ENCODE measurements at places on chromosomes 4 and X.

GRCh38 chr4:128366212-128366611 lies 78.6 kb upstream of the PGRMC2 start:
- DNase-seq = no peak

DNA sequence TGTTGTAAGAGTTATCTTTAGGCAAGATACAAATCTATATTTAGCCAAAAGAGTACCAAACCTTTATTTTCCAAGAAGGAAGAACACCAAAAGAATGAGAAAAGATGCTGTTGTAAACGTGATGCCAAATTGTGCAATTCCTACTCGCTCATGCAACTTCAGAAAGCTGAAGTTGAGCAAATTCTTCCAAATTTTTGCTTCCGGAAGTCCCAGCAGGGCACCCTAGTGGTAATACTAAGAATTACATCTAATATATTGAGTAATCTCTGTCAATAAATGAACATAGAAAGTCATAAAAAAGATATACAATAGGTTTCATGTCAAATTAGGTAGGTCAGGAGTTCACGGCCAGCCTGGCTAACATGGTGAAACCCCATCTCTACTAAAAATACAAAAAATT lies 36.0 kb upstream of the SMARCAD1 start:
- DNase-seq = no peak

DNA sequence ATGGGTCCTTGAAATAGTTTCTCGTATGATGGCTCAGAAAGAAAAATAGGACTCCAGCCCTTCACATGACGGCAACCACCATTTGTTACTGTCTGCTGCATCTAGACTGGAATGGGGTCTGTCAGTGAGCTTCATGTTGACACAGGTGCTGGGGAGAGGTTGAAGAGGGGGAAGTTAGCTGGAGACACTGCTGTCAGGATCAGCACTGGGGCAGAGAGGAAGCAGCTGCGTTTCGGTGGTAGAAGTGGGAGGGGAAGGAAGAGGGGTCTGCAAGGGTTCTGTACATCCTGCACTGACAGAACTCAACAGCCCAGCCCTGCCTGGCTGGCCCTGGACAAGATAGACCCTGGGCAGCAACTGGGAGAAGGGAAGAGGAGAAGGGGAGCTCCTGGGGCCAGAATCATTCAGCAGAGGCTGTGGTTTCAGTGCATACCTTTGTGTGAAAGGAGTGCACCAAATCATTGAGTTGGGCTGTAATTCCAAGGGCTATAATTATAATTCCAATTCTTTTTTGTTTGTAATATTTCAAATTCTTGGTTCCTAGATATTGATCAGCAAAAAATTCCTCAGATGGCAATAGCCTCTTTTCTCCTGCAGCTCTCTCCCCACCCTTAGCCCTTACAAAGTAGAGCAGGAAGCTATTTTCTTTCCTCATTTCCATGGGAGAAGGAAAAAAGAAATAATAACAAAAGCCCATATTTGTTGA lies 119.4 kb upstream of the C1GALT1C1 start:
- DNase-seq = no peak

DNA sequence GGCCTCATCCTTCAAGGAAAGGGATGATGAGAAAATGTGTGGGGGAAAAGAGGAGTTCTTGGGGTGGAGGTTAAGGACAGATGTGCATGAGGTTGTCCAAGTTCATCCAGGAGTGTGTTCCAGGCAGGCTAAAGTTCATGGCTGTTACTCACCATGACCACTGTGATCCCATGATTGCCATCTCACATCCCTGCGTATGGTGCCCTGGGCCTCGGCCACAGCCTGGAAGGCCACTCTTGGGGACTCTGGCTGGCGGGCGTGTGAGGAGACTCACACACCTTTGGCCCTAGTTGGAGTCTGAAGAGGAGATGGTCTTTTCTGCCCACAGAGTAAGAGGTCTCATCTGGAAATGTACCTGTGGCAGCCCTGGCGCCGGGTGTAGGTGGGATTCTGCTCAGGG lies 7.4 kb upstream of the LOC101059915 start:
- no peak for DNase-seq

DNA sequence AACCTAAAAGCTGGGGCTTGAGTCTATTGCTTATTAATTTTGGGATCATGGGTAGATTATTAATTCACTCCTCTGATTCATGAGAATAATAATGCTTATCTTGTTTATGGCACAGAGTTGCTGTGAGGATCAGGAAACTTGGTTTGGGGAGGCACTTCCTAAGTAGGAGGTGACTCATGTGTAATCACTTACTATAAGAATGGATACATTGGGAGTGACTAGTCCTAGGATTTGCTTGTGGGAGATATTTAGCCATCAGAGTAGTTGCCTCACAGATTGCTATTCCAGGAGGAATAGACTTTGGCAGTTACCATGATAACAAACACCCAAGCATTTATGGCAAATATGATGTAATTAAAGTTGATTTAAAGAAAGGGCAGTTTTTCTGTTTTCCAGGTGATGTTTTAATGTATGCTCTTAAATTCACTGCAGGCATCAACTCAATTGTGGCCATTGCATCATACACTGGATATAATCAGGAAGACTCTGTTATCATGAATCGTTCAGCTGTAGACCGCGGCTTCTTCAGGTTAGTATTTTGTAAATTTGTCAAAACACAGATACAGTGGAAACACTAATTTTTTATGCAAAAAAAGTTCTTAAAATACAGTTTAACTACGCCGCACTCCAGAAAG lies 41.9 kb downstream of the POLR2B start:
- DNase-seq = no peak

DNA sequence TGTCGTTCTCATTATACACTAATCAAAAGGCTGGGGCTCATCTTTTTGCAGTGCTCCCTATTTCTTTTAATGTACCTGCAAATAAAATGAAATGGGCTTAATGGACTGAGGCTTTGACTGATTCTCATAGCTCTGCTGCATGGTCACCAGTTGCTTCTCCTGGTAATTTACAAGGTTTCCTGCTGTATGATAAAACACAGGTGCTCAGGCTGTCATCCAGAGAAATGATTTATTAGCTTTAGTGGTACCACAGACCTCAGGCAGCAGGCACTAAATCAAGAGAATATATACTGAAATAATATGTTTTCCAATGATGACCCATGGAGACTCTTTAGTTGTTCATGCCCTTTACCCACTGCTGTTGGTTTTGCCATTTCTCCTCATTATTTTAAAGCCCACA lies 137.7 kb downstream of the C4orf33 start:
- DNase-seq = no peak

GRCh38 chrX:28773807-28774206 lies 186.6 kb downstream of the IL1RAPL1 start:
- DNase-seq = no peak

DNA sequence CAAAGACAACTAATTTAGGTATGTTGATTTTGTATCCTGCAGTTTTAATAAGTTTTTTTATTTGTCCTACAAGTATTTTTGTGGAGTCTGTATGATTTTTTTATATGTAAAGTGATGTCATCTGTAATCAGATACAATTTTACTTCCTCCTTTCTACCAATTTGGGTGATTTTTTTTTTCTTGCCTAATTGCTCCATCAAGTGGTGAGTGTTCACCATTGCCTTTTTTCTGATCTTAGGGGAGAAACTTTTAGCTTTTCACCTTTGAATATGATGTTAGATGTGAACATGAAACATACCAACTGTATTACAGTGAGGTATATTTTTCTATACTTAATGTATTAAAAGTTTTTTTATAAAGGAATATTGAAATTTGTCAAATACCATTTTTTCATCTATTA lies 362.3 kb downstream of the PABPC4L start:
- DNase-seq = no peak

DNA sequence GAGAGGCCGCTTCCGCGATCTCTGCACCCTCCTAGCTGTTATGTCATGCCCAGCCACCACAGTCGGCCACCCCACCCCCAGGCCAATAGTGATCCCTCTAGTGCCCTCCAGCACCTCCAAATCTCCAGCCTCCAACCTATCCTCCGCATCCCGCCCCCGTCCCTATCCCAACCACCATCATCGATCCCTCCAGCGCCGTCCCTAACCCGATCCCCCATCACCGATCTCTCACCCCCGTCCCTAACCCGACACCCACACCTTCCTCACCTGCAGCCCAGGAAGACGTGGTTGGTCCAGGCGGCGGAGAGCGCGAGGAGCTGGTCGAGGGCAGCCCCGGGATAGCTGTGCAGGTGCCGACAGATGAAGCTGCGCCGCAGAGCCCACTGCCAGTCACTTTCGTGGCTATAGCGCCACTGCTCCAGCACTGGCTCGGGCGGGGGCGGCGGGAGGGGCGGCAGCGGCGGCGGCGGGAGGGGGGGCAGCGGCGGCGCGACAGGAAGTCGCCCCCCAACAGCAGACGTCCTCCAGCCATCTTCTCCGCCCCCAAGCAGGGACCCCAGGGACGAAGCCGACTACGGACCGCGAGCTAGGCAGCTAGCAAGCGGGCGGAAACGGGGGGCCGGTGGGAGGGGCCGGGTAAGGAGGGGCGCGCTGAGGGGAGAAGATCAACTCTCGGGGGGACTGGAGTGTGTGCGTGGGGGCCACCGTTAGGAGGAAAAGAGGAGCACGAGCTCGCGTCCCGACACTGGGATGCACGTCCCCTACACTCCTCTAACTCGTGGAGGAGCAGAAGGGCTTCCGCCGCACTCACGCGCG lies 552 bp downstream of the NKRF start:
- peak; percentile 19 for DNase-seq

DNA sequence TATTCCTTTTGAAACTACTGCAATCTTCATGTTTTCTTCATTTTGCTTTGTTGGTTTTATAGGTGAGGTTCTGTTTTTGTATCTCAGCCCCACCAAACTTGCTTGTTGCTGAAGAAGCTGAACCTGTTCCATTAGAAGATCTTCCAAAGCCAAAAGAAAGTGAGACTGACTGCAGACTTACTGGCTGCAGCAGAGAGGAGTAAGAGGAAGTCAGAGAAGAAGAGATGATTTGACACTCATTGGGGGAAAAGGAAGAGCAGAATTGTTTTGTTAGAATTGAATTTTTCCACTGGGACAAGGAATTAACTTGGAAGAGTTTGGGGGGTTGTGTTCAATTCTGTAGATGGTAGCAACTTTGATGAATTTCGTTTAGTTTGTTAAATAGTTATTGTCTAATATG lies 3.1 kb downstream of the TEX13D start:
- DNase-seq = no peak

DNA sequence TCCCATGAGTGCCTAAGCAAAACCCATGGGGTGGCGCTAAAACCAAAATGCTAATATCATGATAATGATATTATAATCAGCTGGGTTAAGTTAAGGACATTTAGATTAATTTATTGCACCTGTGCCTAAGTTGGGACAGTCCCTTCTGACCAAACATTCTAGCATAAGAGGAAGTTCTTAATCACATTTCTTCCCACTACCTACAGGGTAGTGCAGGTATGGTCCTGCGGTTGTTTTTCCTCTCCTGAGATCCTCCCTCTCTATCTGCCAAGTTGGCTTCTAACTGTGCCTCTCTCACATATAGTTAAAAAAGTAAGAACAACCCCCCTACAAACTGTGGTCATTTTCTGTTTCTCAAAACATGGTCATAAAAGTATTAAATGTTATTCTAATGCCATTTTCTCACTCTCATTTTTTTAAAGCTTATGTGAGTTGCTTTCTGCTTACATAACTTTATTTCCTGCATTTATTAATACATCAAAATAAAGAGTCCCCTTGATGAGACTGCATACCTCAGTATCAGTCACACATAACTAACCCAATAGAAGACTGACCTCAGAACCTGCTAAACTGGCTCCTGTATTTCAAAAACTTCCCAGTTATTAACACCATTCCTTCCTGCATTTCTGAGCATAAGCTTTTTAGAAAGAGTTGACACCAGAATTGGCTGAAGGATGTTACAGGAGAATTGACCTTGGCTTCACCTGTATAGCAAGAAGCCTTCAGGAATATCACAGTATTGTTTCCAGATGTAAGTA lies 1332.5 kb downstream of the FSTL5 start:
- no peak for DNase-seq

DNA sequence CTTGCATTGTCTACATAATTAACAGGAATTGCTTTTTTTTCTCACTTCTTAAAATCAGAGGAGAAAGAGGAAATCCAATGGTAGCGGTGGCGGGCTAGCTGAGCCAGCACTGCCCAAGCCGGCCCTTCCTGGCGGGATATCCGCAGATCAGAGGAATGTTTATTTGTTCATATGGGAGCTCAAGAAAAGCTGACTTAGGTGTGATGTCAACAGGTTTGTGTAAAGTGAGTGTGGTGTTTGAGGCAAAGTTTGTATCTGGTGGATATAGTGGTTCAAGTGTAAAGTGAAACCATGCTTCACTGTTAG lies 466 bp upstream of the SLC39A8 start:
- no peak for DNase-seq

GRCh38 chr4:94767446-94767845 lies 9.7 kb downstream of the BMPR1B start:
- no peak for DNase-seq

GRCh38 chrX:19331831-19332230 lies 11.9 kb upstream of the PDHA1 start:
- DNase-seq = no peak

DNA sequence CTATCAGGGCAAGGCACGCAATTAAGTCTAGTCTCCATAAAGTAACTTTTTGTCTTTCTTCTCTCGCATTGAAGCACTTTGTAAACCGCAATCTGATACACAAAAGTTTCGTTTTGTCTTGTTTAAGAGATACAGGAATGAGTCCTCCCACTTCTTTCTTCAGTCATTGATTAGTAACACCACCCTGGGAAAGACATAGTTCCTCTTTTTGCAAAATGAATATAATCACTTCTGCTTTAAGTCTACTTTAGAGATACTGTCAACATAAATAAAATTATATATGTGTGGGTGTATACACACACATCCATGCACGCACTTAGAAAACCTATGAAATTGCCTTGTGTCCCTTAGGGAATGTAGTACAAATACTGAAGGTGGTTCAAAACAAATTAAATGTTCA lies 11.7 kb downstream of the COQ2 start:
- DNase-seq = no peak

- no peak for DNase-seq
Observed at GRCh38 chrX:148380650-148381561, 119.5 kb upstream of the AFF2 start.

DNA sequence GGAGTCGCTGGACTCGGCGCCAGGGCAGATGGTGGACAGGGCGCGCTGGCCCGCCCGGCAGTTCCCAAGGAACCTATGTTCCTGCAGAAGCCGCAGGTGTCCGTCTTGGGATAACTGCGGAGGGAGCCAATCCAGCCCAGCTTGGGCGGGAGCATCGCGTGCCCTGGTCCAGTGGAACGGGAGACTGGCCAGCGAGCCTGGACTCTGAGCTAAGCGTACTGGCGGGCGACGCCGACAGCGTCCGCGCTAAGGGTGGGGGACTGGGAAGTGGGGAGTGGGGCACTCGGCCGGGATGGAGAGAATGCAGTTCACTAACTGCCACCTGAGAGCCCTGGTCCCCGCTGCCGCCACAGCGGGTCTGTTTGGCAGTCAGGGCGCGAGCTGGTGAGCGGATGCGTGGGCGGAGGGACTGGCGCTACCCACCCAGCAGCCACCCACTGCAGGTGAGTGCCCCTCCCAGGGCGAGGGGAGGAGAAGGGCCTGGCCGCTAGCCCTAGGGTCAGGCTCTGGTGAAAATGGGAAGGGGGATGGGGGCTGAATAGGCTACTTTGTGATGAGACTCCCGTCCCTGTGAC lies 1.3 kb upstream of the MAMLD1 start:
- no peak for DNase-seq

- no peak for DNase-seq
Observed at GRCh38 chrX:55709735-55710134, 7.8 kb upstream of the RRAGB start.
